ENCODE measurements at places on chromosomes 6 and 20.

GRCh38 chr6:2426561-2427340 lies 181.3 kb upstream of the GMDS start:
- no peak for DNase-seq

DNA sequence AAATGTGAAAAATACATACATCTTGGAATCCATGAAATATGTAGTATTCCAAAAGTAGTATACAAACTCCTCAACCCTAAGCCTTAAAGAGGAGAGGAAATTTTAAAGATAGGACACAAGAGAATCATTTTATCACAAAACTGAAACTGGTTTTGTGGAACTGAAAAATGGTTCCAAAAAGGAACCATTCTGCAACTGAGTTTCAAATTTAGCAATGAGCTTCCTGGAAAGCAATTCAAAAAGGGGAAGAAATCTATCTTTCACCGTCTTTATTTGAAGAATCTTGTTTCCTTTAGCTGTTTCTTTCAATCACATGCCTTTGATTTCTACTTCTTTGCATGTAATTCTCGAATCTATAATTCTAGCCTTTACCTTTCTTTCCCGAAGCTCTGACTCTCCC lies 32.2 kb upstream of the LAMP5 start:
- DNase-seq, result no peak

DNA sequence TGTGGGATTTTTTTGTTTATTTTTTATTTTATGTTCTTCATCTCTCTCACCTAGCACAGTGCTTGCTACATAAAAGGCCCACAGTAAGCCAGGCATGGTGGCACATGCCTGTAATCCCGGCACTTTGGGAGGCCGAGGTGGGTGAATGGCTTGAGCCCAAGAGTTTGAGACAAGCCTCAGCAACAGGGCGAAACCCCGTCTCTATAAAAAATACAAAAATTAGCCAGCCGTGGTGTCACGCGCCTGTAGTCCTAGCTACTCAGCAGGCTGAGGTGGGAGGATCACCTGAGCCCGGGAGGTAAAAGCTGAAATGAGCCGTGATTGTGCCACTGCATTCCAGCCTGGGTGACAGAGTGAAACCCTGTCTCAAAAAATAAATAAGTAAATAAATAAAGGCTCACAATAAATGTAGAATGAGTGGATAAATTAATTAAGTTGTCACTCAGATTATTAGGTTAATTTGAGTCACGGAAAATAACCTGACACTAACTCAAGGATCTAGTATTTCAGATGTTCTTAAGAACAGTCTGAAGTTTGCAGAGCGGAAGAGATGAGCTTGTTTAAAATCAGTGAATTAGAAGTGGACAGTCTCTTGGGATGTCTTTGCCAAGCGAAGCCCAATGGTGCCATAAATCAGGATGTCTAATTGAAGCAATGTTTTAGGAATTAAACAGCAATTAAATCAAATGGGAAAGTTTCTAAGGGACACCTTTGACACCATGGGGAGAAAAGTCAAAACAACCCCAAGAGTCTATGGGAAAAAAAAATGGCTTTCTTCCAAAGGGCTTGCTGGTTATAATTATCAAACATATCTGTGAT lies 214.4 kb downstream of the ZNF217 start:
- no peak for DNase-seq

DNA sequence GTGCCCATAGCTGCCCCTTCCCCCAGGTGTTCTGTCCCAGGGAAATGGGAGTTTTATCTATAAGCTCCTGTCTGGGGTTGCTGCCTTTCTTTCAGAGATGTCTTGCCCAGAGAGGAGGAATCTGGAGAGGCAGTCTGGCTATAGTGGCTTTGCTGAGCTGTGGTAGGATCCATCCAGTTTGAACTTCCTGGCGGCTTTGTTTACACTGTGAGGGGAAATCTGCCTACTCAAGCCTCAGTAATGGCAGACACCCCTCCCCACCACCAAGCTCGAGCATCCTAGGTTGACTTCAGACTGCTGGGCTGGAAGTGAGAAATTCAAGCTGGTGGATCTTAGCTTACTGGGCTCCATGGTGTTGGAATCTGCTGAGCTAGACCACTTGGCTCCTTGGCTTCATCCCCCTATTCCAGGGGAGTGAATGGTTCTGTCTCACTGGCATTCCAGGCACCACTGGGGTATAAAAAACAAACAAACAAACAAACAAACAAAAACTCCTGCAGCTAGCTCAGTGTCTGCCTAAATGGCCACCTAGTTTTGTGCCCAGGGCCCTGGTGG lies 24.0 kb downstream of the TNFAIP3 start:
- DNase-seq, result no peak

GRCh38 chr20:13221673-13222318 lies 722 bp downstream of the ISM1 start:
- peak; percentile 38 for DNase-seq

DNA sequence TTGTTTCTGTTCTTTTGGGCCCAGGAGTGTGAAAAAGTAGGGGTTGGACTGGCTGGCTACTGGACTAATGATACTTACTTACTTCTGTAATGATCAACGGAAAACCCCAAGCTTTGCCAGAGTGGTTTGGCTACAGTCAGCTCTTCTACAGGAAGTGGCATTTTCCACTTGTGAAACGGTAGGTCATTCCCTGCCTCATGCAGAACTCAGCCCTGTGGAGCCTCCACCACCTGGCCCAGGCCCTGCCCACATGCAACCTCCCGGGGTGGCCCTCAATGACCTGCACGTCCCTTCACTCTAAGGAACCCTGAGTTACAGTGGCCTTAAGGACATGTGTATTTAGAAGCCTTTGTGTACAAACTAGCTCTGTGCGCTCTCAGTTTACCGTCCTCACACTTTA lies 140.4 kb downstream of the DTNBP1 start:
- no peak for DNase-seq

GRCh38 chr6:106746652-106747051 lies 117.3 kb downstream of the QRSL1 start:
- no peak for DNase-seq

DNA sequence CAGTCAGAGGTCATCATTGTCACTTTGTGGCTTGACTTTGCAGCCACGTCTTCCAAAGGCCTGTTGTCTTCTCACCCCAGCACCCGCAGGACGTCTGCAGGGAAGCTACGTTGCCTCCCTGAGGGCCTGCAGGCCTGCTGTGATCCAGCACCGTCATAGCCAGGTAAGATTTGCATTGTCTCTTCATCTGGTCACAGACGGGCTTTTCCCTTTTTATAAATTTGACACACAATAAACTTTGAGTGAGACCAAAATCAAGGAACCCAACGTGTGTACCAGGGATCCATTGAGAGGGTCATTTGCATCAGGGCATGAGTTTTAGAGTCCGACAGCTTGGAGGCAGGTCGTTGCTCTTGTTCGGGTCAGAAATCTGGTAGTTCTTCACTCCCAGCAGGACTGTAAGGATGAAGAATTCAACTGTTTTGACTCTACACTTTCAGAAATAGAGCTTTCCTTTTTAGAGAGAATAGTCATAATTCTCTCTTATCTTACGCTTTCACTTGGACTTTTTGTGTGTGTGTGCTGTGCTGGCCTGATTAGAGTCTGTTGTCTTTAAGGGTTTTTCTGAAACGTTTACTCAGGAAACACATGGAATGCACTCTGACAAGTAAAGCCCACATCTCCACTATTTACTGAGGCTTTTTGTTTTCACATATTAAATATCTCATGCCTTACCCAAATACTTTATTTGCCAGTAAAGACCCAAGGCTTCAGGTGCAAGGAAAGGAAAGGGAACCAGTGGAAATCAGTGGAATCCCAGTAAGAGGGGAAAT lies 177.2 kb upstream of the TAB2 start:
- no peak for DNase-seq

DNA sequence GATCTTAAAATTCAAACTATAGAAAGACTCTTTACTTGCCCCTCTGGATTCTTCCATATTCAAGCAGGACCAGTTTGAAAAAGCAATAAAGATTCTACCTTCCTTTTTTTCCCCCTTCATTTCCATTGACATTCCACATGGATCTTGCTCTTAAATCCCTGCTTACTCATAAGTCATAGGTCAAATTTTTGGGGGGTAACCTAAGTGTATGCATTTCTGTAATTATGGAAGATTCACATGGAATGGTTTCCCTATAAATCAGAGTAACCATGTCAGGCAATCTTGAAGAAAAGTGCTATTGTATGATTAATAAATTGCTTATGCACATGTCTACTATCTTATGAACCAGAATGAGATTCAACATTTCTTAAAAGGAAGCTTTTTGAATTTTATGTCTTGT lies 551.0 kb downstream of the HAO1 start:
- no peak for DNase-seq

DNA sequence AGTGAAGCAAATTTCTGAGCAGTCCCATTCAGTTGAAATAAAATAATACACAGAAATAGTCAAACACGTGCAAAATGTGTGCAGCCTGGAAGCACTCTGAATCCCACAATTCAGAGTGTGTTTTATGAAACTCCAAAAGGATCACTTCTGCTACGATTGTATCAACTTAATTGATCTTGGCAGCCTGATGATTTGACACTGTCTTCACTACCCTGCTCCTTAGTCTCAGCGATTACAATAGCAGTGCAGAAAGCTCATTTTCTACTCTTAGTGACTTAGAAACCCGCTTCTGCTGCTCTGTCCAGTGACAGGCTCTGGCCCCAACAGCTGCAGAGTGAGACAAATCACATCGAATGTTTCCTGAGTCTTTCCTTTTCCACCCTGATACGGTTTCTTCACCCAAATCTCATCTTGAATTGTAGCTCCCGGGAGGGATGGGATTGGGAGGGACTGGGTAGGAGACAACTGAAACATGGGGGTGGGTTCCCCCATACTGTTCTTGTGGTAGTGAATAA lies 16.2 kb upstream of the EMILIN3 start:
- DNase-seq, result no peak

- DNase-seq, result no peak
Measured at GRCh38 chr6:148711833-148712654, 34.8 kb upstream of the UST start.

DNA sequence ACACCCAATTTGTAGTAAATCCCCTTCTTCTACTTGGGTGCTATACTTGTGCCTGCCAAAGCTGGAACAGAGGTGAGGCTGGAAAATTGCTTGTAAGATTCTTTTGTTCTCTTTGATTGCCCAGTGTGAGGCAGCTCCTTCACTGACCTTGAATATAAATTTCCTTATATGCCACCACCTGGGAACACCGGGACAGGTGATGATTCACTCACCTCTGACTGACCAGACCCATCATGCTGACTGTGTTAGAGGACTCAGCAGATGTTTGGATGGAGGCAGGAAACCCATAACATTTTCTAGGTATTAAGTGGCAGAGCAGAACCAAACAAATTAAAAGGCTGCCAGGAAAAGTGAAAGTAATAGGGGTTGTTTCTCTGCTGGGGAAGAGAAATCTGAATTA lies 120.9 kb downstream of the GRM1 start:
- DNase-seq, result no peak

GRCh38 chr20:24781418-24781980 lies 167.6 kb upstream of the CST7 start:
- no peak for DNase-seq

DNA sequence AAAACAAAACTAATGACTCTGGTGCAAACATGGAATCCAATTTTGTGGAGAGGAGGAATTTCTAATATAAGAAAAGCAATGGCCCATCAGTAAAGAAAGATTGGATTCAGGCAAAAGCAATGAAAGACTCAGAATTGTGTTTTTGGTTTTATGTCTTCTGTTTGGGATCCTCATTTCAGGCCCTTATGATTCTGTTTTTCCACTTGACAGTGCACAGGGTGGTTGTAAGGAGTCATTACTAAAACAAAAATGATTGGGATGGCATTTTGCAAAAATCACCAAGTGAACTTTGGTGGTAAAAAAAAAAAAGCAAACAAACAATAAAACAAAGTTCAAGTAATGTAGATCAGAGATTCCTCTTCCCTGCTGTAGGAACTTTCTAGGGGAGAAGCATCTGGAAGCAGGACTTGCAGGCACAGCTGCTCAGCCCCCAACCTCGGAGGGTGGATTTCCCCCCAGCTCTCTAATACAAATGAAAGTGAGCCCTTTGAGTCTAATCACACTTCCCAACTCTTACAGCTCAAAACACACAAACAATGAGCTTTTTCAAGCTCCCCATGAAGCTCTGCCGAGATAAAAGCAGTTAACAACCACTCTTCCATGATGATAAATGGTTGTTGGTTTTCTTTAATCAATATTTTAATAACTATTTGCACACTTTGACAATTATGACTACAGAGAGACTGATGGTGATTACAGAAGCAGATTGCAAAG lies 177.7 kb downstream of the ZDHHC14 start:
- no peak for DNase-seq

GRCh38 chr20:51710361-51710894 lies 57.8 kb downstream of the ATP9A start:
- DNase-seq, result no peak

DNA sequence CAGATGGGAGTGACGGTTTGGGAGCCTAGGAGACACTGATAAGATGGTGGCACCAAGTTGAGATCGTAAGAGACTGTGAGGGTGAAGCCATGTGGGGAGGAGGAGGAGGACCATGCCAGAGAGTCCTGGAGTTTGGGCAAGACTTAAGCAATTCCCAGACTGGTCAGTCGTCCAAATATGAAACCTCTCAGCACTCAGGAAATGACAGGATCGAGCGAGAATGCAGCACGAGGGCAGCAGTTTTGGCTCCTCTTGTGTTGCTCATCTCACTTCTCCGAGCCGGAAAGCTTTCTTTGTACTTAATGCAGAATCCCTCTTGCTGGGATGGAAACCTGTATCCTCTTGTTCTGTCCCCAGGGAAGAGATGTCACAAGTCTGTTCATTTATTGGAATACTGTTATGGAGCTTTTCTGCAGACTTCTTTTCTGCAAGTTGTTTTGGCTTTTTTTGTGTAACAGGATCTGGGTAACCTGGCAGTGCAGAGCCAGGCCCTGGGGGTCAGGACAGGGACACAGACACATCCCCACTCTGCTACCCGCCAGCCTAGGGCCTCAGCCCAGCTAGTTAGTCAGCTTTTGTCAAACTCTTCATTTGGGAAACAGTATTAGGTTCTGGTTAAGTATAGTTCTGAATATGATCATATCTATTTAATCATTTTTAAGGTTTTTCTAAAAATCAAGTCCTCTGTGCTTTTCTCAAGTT lies 34.3 kb downstream of the FNDC1 start:
- no peak for DNase-seq

GRCh38 chr6:107543088-107543487 lies 53.2 kb downstream of the SOBP start:
- no peak for DNase-seq

GRCh38 chr20:42714298-42715141 lies 475.2 kb downstream of the PTPRT start:
- peak; percentile 44 for DNase-seq

- no peak for DNase-seq
Measured at GRCh38 chr20:37296371-37296770, 6.9 kb downstream of the MANBAL start.

All from NCI-H774 (cell line).